ENCODE measurements at places on chromosomes 5 and 9. TPM values are rescaled to one million over a fixed set of nuclear protein-coding genes. Genes with fewer than 3 reads are reported as not detected.

UAP1L1 gene
- total RNA-seq, result 1.8 TPM

BRINP1 gene
- 54.9 TPM for total RNA-seq

IL3 gene
- not detected for total RNA-seq

IFNA2 gene
- not detected for total RNA-seq

COL5A1 gene
- total RNA-seq, result 4.3 TPM

PCDHGA6 gene
- 1.2 TPM for total RNA-seq

LAMC3 gene
- total RNA-seq, result 96.7 TPM

HTR4 gene
- 0.81 TPM for total RNA-seq

SLC12A7 gene
- total RNA-seq, result 17.0 TPM

SCGB3A2 gene
- not detected for total RNA-seq

FOXD4L6 gene
- total RNA-seq, result 0.50 TPM

FST gene
- 3.1 TPM for total RNA-seq

ANKRD34B gene
- 0.16 TPM for total RNA-seq

KIF4B gene
- total RNA-seq, result 1.1 TPM

S1PR3 gene
- 20.4 TPM for total RNA-seq

EIF4EBP3 gene
- 4.4 TPM for total RNA-seq

SAXO1 gene
- 1.0 TPM for total RNA-seq

AGXT2 gene
- total RNA-seq, result 0.13 TPM

RNF208 gene
- total RNA-seq, result 2.8 TPM

C1QTNF2 gene
- total RNA-seq, result 0.43 TPM

ADCY2 gene
- total RNA-seq, result 0.46 TPM

TSC1 gene
- 33.1 TPM for total RNA-seq

ADRA1B gene
- 0.83 TPM for total RNA-seq

BTNL8 gene
- 0.31 TPM for total RNA-seq

UBAC1 gene
- 30.1 TPM for total RNA-seq

CDX1 gene
- total RNA-seq, result not detected

CHSY3 gene
- total RNA-seq, result 2.0 TPM

PCDHB5 gene
- total RNA-seq, result 8.5 TPM

FOXD1 gene
- 27.2 TPM for total RNA-seq
